ENCODE measurements at places on chromosomes 4 and X. TPM values are rescaled to one million over a fixed set of nuclear protein-coding genes. Genes with fewer than 3 reads are reported as not detected.

GRCh38 chr4:147590249-147590920 lies 26.8 kb upstream of the TMEM184C start:
- peak; percentile 57 for DNase-seq

DNA sequence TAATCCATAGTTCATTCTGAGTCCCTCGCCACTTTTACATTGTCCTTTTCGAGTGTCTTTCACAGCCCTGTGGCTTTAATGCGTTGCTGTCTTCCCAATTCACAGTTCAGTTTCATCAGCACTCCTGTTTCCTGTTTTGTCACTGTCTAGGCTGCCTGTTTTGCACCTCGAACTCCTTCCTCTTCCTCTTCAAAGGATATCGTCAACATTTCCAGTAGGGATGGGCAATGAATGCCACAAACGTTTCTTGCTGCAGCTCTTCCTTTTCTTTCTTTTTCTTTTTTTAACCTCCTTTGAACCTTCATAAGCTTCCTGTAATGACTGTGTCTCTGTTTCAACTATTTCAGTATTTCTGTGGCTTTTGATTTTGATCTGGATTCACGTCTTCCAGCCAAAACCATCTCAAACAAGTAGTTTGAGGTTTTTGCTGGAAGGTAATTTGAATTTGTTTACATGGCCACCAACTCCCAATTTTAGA lies 105.4 kb downstream of the ANXA3 start:
- peak; percentile 62 for DNase-seq

GRCh38 chr4:57287687-57288604 lies 177.8 kb upstream of the IGFBP7 start:
- no peak for DNase-seq

DNA sequence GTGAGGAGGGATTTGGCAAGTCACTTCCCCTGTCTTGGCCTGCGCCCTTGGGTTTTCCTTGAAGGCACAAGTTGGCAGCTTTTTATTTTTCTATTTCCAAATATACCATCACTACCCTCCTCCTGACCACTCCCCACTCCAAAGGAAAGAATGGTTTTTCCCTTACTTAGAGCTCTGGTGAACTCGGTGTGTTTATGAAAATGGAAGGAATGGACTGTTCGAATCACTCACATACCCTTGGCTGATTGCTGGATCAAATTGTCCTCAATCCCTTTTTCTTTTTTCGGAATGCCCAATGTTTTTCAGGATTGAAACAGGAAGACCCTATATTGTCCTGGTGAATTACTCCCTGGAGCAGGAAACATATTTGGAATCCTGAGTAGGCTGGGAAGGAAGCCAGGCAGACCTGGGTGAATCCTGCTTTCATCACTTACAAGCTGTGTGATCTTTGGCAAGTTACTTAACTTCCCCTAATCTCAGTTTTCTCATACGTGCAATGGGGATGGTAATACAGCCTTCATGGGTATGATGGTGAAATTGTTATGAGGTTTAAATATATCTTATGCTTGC lies 70.7 kb downstream of the RTL5 start:
- DNase-seq = no peak

PAGE2 gene
- not detected for total RNA-seq

DNA sequence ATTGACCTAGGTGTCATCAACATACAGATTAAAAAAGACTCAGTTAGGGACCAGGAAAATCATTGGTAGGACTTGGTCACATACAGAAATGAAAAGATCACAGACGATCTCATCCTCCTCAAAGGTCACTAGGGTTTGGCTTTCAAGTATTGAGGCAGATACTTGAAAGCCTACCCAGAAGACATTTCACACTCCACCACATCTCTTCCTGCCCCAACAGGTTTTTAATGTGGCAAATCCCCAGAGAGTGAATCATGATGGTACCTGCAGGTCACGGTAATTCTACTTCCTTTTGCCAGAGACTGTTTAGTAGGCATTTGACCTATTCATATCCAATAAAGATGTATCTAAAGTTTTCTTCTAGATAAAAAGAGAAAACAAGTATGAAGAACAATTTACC lies 44.1 kb downstream of the INPP4B start:
- no peak for DNase-seq

- DNase-seq = no peak
Measured at GRCh38 chrX:155218777-155219176, 2.5 kb downstream of the VBP1 start.

- DNase-seq = no peak
Measured at GRCh38 chr4:15043226-15043625, 40.9 kb downstream of the CPEB2 start.

- DNase-seq = no peak
Measured at GRCh38 chrX:41588271-41588670, 100.5 kb upstream of the GPR34 start.

DNA sequence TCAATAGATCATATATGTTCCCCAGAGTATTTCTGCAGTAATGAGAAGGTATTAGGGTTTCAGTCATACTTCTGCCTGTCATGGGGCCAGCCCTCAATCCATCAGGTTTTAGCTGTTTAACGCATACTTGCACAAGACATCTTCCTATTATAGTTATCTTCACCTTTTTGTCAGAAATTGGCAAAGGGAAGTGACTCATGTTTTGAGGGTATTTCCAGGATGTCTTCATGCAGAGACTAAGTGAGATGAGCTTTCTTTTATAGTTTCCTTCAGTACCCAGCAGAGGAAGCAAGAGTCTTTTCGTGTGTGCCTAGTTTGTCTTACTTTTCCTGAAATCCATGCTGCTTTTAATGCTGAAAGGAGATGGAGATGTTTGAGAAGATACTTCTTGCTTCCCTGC lies 9.5 kb downstream of the CSTF2 start:
- DNase-seq = no peak

DNA sequence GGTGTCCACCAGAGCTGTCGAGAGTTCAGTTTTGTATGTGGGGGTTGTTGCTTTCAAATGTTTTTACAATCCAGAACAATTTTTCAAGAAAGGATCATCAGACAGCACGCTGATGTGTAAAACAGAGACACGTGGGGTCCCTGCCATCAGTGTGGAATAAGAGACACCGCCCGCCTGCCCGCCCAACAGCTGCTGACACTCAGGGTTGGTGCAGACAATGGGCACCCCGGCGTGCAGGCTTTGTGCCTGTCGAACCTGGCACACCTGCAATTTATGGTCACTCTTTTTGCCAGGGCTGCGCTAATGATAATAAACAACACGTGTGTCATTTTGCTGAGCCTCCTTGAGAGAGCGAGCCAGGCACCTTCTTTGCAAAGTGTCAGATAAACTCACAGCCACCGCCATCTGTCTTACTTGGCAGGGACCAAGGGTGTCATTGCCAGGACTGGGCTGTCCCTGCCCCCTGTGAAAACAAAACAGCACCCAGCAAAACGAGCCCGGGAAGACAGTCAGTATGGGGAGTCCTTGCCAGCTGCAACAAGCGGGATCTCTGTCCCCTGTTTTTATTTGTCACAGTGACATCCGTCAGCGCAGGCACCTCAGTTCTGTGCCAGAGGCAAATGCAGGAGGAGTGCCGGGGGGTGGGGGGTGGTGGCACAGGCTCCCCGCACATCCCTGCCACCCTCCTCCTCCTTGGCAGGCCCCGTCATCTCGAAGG lies 69.1 kb downstream of the PSAPL1 start:
- DNase-seq = no peak

GRCh38 chrX:151753313-151754046 lies 18.9 kb downstream of the CNGA2 start:
- DNase-seq = no peak

DNA sequence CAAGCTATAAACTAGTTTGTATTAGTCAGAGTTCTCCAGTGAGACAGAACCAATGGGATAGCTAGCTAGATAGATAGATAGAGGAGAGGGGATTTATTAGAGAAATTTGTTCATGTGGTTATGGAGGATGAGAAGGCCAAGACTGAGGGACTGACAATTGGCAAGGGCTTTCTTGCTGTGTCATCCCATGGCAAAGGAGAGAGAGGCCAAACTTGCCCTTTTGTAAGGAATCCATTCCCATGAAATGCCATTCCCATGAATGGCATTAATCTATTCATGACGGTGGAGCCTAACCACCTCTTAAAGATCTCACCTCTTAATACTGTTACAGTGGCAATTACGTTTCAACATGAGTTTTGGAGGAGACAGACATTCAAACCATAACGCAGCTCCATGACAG lies 58.1 kb downstream of the LINC00632 start:
- DNase-seq = no peak

CLDN22 gene
- not detected for total RNA-seq

FHDC1 gene
- 1.7 TPM for total RNA-seq

GRCh38 chr4:185624259-185624589 lies 88.9 kb upstream of the PDLIM3 start:
- DNase-seq = no peak

DNA sequence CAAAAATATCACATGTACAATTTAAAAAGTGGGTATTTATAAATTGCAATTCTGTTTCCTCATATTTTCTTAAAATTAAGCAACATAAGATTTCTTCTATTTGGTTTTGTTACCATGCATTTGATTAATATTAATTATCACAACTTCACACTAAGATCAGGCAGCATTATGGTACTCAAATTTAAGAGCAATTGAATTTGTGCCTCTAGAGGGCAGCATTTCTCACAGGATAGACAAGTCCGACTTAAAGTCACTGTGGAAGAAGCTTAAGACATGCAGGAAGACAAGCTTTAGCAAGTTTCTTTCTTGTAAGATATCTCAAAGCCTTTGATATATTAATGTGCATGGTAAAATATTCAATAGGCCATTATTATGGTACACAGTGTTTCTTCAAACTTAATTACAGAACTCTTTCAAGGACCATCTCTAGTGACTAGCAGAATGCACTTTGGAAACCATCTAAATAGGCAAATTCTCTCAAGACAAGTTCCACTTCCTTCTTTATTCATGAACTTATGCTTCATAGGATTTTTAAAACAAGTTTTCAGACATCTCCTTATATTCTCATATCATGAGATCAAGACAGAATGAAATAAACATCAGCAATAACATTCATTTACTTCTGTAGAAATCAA lies 35.0 kb downstream of the FBXW7 start:
- no peak for DNase-seq

DNA sequence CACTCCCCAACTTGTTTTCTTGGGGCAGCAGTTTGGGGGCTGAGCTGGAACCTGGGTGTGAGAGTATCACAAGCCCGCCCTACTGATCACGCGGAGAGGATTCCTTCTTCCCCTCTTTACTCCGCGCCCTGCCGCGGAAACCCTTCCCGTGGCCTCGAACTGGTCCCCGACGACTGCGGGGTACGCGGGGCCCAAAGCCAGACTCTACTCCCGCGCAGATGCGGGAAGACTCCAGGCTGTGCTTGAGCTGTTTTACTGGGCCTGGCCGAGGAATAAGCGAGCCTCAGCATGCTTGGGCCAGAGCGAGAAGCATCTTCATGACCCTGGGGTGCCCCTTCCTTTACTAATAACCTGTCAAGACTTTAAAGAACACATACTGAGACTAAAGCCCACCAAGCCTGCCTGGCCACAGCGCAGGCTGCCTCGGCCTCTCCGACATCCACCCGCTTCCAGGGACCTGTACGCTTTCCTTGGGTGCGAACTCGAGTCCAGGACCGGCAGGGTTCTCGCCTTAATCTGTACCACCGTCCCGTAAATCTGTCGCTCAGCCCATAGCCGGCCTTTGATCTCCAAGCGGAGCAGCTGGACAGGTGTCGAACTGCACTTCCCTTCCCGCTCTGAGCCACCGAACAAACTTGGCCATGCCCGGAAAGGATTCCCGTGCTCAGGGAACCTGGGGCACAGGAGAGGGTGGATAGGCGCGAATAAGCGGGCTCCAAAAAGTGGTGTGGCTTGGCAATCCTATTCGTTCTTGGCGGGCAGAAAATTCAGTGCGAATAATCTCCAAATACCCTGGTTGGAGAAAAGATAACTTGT lies 55.0 kb upstream of the TMEM33 start:
- no peak for DNase-seq

TNIP3 gene
- total RNA-seq = not detected

GRCh38 chrX:19721726-19722370 lies 165.6 kb downstream of the SH3KBP1 start:
- DNase-seq = no peak

DNA sequence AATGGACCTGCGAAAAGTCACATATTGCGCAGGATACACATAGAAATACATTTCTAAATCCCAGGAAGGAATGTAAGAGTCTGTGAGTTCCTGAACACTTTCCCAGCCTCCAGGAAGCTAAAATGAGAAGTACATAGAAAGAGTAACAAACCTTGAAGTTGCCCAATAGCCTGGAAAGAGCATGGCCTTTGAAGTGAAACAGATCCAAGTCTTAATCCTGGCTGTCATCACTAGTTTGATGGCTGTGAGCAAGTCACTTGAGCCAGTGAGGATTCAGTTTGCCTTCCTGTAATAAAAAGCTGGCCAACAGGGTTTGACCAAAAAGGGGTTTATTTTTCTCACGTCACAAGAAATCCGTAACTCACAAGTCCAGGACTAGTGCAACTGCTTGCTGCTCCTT lies 69.8 kb downstream of the ARHGEF38 start:
- no peak for DNase-seq

TIGD4 gene
- total RNA-seq = 0.17 TPM

GASK1B gene
- 27.8 TPM for total RNA-seq

DNA sequence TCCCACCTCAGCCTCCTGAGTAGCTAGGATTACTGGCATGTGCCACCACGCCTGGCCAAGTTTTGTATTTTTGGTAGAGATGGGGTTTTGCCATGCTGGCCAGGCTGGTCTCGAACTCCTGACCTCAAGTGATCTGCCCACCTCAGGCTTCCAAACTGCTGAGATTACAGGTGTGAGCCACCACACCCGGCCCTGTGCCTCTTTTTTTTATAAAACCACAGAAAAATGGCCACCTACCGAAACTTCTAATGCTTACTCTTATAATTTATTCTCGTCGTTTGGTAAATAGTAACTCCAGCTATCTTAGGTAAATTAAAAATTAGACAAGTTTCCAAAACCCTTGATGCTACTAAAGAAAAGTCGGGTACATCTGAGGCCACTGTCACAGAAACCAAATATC lies 54.4 kb downstream of the IRF2 start:
- no peak for DNase-seq

DNA sequence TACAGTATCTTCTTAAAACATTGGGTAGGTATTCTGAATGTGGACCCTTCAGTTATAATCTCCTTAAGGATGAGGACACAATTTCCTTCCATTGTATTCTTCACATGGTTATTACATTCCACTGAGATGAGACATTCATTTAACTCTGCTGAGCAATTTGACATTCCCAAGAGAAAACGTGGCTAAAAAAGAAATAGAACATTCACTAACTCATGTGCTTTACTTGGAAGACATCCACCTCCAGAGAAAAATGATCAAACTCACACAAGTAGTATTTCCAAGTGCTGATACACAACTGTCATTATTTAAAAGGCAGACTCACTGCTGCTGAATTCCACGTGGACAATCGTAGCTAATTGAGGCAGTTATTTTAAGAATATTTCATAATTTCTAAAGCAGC lies 227.9 kb upstream of the ANKRD50 start:
- no peak for DNase-seq

Data from esophagus muscularis mucosa (tissue), 4 donors.